Iris pigment epithelial cell (primary cell): ENCODE measurements at places on chromosomes 1 and 21.

- DNase-seq, result no peak
Observed at GRCh38 chr1:93695411-93696005, 13.9 kb upstream of the BCAR3 start.

GRCh38 chr1:70583522-70583921 is 172.5 kb downstream of the CTH start:
- no peak for DNase-seq

DNA sequence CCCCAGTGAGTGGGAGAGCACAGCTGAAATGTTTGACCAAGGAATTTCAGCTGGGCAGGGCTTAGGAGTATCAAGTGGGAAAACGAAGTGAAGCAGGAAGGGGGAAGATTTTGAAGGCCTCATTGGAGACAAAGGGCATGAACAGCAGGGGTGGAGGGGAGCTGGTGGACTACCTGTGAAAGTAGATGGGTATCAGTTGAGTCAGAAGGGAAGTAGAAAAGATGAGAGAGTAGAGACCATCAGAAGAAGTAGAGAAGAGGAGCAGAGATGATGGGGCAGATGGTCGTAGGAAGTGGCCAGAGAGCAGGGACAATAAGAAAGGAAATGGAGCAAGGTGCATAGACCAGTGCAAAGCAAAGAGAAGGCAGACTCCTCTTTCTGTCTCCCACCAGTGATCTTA is 189.0 kb upstream of the RUNX1 start:
- no peak for DNase-seq

GRCh38 chr1:157153746-157154145 is 15.6 kb upstream of the ETV3 start:
- no peak for DNase-seq

DNA sequence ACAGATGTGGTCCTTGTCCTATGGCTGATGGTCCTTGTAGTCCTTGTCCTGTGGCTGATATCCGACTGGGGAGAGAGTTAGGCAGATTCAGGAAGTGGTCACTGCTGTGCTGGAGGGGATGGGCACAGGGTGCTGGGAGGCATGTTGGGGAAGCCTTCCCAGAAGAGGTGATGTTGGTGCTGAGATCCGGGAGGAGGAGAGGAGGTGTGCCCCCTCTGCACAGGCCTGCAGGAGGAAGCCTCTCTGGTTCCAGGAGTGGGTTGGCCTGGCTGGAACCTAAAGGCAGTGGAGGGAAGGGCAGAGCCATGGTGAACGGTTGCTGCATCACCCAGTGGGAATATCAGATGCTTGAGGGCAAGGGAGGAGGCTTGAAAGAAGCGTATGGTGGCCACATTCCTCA is 14.7 kb downstream of the COQ8A start:
- no peak for DNase-seq

- no peak for DNase-seq
Observed at GRCh38 chr1:92833840-92834239, 2.0 kb downstream of the RPL5 start.

GRCh38 chr1:212585210-212585609 is 23.4 kb upstream of the ATF3 start:
- no peak for DNase-seq

- no peak for DNase-seq
Observed at GRCh38 chr1:162250004-162250730, 126.5 kb downstream of the SPATA46 start.

DNA sequence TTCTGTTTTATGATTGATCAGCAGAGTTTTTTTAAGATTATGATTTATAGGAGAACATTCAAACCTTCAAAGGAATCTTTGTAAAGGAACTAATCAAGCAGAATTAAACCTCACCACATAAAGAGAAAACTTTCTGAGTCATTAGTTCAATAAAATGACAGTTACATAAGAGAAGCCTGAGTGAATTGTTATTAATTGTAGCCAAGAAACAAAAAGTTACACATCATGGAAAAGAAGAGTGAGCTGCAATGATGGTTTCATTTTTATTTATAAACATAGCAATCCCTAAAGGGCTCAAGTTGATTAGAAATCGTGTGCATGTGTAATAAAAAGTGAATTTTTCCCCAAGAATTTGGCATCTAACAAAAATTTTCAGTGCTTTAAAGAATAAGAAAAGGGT is 731.4 kb downstream of the LTN1 start:
- DNase-seq, result no peak

DNA sequence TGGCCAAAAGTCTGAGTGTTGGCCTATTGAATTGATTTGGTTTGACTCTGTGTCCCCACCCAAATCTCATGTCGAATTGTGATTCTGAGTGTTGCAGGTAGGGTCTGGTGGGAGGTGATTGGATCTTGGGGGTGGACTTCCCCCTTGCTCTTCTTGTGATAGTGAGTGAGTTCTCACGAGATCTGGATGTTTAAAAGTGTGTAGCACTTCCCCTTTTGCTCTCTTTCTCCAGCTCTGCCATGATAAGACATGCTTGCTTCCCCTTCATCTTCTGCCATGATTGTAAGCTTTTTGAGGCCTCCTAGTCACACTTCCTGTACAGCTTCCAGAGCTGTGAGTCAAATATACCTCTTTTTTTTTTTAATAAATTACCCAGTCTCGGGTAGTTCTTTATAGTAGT is 297.1 kb upstream of the ZRANB2 start:
- DNase-seq, result no peak

DNA sequence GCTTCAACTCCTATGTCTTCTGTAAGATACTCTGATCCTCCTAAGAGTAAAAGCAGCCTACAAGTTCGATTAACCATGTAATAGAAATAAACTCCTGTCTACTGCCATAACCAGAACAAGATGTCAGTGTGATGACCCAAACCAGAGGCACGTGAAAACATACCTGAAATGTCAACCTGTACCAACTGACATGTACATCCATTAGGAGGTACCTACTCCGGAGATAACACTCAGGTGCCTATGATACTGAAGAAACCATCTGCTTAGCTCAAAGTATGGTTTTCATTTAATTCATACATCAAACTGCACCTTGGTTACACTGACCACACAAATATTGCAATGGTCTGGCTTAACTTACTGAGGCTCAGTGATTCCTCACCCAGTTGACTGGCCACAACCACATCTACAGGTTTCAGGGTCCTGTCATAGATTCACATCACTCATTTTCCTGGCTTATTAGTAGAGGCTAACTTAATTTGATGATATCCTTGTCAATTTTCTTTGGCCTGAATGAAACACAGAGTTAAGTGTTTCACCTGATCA is 4.4 kb downstream of the ITPKB start:
- no peak for DNase-seq

DNA sequence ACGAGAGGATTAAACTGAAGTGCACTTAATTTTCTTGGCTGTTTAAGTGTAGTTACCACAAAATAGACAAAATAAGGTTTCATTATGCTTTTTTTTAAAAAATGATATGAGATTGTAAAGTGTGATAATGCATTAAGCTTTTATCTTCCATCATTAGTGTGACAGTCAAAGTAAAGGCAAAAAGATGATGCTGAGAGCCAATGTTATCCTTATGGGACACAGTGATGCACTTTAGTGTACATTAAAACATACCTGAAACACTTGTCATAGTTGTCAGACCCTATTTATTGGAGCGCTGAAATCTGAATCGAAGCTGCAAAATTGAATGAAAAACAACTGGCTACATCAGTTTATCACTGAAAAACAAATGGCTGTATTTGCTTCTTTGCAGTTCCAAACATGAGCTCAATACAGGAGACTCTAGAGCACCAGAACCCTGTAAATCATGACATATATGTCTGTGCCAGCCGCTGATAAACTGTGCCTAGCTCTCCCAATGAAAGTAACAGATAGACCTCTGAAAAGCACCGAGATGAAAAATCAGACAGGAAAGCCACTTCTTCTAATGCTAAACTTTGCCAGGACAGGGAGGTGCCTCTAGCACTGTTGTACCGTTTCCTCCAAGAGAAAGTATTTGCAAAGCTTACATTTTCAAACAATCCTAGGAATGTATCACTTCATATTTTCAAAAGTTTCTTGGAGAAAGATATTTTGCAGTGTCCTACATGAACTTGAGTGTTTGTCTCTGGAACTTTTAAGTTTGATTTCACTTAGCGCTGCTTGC is 120.7 kb upstream of the TMPRSS15 start:
- DNase-seq, result no peak

DNA sequence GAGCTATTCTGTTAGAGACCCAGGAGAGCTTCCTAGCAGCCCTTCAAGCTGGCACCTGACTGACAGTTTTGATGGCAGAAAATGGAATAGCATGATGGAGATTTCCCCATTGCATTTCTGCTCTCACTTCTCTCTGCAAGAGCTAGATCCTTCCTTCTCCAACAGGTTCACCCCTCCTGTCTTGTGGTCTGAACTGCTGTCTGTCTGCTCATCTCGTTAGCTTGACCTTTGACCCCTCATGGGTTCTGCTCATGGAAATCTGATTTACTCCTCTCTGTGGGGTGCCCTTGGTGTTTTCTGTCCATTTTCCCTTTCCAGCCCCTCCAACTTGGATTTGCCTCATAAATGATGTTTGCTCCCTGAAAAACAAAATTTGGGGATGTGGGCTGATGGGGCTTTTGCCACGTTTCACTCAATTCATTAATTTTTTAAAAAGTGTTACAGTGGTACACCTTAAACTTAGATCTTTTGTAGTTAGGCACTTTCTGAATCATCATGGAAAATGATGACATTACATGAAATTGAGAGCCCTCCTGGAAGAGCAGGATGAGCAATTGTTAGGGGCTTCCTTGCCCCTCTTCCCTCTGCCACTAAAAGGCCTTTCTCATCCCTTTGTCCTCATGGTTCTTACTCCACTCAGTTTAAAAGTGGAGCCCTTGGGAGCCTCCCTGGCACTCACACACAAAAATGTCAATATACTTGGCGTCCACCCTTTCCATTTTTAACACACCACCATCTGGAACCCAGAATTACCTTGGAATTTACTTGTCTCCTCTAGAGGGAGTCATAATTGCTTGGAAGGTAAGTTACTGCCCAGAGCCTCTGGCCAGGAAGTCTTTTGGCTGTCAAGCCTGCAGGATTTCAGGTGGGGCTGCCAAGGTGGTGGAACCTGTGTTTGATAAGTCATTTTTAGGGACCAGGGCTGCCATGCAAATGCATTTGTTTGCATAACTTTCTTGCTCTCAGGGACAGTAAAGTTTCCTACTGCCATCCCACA is 31.9 kb upstream of the IL19 start:
- peak; percentile 22 for DNase-seq

GRCh38 chr1:240174734-240175133 is 83.1 kb downstream of the FMN2 start:
- peak; percentile 67 for DNase-seq

DNA sequence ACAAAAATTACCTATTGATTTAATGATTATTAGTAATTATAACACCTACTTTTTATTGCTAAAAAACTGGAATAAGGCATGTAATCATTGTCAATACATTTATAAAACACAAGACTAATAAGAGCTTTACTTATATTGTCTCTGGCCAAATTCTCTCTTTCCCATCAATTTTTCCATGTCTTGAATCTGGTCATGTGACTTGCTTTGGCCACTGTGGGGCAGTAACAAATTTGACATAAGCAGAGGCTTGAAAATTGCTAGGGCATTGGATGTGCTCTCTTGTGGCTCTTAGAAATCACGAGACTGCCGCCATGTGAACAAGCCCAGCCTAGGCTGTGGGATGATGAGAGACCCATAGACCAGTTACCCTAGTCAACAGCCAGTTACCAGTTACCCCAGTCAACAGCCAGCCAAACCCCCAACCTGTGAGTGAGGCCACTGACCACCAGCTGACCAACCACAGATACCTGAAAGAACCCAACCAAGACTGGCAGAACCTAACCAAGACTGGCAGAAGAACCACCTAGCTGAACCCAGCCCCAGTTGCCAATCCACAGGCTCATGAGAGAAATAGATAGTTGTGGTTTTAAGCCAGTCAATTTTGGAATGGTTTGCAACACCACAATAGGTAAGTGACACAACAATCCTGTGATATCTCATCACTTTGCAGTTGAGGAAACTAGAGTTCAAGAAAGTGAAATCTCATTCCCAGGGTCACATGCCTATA is 8.8 kb downstream of the KLHDC7A start:
- DNase-seq, result no peak

DNA sequence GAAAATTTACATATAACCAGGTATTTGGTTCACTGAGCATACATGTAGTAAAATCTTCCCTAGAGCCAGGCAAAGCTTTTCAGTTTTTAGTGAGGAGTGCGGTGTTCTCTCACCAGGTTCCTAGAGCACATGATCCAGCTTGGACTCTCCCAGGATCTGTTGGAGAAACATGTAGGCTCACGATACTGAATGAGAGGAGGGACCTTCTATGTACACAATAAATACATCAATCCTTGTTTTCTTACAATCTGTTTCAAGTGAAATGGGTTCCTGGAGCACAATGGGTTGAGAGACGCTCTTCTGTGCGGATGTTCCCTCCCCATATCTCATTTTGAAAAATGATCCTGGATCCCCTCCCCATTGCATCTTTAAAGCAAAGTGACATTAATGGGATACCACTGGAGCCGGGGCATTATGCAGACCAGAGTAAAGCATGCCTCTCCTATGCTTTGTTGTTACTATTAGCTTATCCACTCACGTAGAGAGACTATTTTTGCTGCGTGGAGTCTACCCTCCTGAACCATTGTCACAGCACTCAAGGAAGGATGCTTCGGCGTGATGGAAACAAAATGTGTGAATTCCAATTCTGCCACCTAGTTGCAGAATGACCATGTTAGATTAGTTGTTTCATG is 19.3 kb downstream of the SMYD2 start:
- DNase-seq, result no peak

DNA sequence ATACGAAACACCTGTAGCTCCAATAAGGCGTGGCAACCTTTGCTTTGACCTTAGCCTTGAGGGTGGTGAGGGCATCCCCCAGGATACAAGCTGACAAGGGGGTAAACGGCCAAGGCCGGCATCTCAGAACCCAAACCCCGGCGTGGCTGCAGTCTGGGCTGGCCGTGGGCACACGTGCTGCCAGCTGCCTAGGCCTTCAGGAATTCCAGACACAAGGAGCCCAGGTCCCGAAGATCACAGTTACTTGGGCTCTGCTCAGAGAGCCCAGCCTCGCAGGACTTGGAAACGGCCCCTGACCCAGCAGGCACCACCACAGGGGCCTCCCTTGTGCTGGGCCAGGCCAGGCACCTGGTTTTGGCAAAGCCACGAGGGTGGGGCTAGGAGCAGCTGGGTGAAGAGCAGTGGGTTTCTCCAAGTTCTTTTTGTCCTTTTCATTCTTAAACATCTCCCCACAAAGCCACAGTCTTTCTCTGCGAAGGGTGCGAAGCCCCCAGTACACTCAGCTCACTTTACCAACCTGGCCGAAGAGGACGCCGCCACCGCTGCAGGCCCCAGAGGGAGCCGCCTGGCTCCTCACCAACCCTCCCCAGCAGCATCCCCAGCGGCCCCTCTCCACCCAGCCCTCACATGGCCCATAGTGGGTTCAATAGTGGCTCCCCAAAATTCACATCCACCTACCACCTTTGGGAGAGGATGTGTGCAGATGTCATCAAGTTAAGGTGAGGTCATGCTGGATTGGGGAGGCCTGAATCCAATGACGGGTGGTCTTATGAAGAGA is 26.8 kb downstream of the PRDM15 start:
- DNase-seq, result no peak

- DNase-seq, result no peak
Observed at GRCh38 chr1:173861731-173862145, 6.1 kb downstream of the GAS5 start.
